HCEC 1CT (cell line): ENCODE measurements at places on chromosomes 11 and 22.

- no peak for DNase-seq
Measured at GRCh38 chr22:19046287-19046686, 75.9 kb downstream of the DGCR2 start.

- DNase-seq = no peak
Measured at GRCh38 chr11:121482231-121483129, 29.7 kb upstream of the SORL1-AS1 start.

- peak; percentile 71 for DNase-seq
Measured at GRCh38 chr11:92384358-92384757, 159.7 kb downstream of the FAT3 start.

DNA sequence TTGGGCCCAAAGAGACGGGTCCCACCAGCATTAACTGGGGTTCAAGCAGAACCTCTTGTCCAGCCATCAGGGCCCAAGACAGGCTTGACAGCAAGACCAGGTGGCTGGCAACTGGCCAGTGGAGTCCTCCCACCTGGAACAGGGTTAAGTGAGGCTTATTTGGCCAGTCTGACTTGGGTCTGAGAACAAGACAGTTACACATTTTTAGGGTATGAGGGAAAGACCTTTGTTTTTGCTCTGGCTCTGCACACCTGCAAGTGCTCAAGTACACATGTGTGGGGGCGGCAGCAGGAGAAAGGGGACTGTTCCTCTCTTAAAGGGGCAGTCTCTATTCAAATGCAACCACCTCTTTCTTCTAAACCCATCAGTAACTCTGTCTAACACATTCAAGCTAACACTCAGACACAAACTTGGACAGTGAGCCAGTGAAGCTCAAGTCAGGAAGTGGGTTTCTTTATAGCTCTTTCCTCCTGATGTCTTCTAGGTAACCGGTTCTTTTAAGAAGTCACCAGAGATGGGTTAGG lies 116.2 kb downstream of the ETS1 start:
- no peak for DNase-seq

DNA sequence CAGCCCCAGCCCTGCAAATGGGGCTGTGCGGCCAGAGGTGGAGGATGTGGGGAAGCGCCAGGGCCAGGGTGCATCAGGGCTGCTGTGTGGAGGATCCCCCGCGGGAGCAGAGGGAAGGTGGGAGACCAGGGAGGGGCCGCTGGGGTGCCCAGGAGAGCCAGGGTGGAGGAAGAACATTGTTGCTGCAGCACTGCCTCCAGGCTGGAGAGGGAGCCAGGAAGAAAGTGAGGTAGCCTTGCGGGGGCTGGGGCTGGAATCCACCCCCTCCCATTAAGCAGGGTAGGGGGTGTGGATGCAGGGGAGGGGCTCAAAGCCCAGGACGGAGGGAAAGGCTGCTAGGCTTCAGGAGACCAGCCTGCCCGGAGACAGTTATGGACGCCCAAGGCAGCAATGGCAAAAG lies 15.0 kb downstream of the CABP7 start:
- no peak for DNase-seq

- DNase-seq = peak; percentile 45
Measured at GRCh38 chr22:40525250-40525884, 111.2 kb downstream of the MRTFA start.

DNA sequence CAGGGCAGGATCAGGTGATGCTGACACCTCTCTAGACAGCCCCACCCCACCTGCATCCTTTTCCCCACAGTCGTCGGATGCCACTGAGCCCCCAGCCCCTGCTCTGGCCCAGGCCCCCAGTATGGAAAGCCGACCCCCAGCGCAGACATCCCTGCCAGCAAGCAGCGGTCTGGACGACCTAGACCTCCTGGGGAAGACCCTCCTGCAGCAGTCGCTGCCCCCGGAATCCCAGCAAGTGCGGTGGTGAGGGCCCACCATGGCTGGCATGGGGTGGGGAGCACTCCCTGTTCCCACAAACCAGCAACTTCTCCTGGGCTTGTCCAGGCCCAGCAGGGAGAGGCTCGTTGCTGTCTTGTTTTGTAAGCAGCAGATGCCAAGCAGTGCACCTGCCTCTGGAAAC lies 9.5 kb upstream of the SH3BP1 start:
- no peak for DNase-seq

- DNase-seq = no peak
Measured at GRCh38 chr22:42400811-42401534, 31.2 kb downstream of the NFAM1 start.

- peak; percentile 4 for DNase-seq
Measured at GRCh38 chr11:100593291-100593690, 93.8 kb upstream of the ARHGAP42 start.

GRCh38 chr11:47185305-47186075 lies 744 bp downstream of the PACSIN3 start:
- DNase-seq = peak; percentile 40

DNA sequence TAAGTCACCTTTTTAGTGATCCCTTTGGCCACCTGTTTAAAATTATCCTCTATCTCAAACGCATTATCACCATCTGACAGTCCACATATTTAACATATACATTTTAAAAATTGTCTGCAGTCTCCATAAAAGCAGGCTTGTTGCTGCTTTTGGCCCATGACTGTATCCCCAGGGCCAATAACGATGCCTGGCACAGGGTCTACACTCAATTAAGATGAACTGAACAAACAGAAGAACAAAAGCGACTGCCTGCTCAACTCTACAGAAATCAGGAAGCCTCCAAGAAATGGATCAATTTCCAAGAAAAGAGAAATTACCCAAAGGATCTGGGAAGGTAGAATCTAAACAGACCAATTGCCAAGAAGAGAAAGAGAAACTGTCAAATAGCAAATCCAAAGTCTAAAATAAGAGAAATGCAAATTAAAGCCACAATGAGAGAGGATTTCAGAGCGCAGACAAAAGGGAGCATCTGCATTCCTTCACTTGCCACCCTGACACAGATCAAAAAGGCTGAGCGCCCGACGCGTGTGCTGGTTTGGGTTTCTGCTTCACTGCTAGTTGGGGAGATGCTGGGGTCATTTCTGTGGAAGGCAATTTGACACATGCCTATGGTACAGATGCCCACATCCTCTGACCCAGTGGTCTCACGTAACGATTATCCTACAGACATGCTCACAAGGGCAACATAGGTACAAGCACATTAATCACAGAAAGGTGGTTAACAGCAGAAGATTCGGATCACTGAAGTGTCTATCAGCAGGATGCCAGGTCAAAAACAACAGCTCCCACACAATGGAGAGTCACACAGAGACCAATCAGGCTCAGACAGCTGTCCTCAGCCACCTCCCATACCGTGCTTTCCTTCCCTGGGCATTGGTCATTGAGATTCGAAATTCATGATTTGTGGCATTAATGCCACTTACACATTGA lies 55.9 kb downstream of the SHISAL1 start:
- no peak for DNase-seq

- no peak for DNase-seq
Measured at GRCh38 chr11:110912437-110912836, 200.2 kb upstream of the ARHGAP20 start.

- no peak for DNase-seq
Measured at GRCh38 chr11:27440090-27440489, 32.5 kb downstream of the LGR4 start.

GRCh38 chr11:18264035-18264434 lies 2.0 kb upstream of the SAA1 start:
- no peak for DNase-seq

DNA sequence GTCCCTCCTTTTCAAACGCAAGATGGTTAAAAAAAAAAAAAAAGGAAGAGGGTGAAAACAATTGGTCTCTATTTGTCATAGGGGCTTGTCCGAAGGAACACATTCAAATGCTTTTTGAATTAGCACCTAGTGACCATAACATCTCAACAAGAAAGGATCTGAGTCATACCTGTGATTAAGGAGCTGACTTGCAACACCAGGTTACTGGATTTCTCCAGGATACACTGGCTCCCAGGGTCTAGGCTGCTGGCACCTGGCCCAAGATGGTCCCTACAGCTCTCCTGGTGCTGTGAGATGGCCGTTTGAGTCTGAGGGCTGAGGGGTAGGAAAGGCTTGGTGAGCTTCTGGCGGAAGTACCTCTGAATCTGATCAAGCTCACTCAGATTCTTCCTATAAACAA lies 28.4 kb upstream of the UCP3 start:
- peak; percentile 52 for DNase-seq

DNA sequence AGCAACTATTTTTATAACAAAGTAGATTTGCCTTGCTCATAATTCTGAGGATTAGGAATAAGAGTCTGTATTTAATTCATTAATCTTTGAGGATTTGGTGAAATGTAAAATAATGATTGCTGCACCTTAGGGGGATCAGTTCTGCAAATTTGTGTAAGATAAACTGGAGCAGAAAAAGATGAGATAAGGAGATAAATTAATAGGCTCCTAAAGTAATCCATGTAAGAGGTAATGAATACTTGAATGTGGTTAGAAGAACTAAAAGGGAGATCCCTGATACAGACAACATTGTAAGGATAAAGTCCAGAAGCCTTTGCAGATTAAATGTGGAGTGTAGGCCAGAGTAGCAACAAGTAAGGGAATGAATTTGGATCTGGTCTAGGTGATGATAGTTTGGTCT lies 45.6 kb downstream of the PDHX start:
- no peak for DNase-seq

GRCh38 chr11:8354622-8355415 lies 91.1 kb upstream of the LMO1 start:
- no peak for DNase-seq

DNA sequence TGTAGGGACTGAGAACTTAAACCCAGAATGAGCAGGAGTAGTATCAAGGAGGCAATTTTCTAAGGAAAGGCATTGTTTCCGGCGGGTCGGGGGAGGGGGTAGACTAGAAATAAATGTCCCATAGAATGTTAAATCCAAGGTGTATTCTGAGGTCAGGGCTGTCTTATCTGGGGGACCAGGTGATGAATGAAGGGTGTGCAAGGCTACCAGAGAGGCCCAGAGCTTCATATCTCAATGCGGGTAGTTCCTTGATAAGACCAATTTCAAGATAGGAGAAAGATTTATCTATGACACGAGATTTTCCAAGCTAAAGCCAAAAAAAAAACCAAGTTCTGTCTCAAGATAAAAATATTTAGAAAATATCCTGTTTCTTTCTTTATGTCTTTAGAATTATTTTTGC lies 8.3 kb upstream of the RCE1 start:
- no peak for DNase-seq

- DNase-seq = peak; percentile 3
Measured at GRCh38 chr11:122882857-122883645, 492 bp downstream of the JHY start.

GRCh38 chr11:65850217-65851082 lies 7.5 kb downstream of the CFL1 start:
- peak; percentile 30 for DNase-seq

DNA sequence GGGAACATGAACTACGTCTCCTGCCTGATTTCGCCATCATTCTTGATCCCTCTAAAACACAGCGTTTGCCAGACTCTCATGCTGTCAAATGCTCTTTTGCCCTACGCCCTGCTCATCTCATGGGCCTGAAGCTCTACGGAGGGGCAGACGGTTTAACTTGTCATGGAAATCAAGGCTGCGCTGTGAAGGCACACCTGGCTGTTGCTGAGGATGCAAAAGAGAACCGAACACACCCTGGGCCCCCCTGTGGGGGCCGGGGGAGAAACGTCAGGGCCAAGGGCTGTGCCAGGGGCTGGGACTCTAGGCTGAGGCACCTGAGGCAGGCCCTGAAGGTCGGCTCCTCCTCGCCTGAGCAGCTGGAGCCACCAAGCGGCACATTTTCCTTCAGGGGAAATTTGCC lies 957.2 kb downstream of the BRD1 start:
- no peak for DNase-seq

DNA sequence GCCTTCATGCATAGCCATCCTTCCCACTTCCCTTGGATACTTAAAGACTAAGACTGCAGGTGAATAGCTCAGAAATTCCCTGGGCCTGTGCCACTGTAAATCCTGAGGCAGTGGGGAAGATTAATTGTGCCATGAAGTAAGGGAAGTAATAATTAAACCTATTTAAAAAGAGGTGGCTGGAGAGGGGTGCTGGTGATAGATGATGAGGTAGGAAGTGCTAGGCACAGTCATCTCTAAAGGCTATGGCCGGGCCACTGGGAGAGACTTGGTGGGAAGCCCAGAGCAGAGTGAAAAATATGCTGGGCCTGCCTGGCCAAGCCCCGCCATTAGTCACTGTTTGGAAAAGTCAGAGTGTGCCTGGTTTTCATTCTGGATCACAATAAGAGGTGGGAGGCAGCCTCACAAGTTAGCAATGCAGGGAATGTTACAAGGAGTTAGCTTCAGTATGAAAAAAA lies 197.2 kb upstream of the PITPNB start:
- peak; percentile 88 for DNase-seq

DNA sequence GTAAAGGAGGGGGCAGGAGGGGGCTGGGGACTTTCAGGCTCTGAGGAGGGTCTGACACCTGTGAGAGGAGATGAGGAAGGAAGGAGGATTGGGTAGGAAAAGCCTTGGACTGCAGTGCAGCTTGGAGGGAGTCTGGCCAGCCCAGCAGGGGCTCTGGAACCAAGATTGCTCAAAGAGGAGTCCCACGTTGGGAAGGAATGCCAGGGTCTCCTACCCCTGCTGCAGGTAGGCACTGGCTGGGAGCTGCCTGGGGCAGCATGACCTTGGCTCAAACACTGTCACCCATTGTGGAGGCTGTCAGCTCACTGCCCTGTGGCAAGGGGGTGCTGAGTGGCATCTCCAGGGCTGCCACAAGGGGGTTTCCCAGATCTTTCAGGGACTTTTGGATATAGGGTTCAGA lies 94.5 kb downstream of the RPS6KA4 start:
- DNase-seq = no peak

- DNase-seq = no peak
Measured at GRCh38 chr11:73155102-73155501, 13.0 kb upstream of the FCHSD2 start.

DNA sequence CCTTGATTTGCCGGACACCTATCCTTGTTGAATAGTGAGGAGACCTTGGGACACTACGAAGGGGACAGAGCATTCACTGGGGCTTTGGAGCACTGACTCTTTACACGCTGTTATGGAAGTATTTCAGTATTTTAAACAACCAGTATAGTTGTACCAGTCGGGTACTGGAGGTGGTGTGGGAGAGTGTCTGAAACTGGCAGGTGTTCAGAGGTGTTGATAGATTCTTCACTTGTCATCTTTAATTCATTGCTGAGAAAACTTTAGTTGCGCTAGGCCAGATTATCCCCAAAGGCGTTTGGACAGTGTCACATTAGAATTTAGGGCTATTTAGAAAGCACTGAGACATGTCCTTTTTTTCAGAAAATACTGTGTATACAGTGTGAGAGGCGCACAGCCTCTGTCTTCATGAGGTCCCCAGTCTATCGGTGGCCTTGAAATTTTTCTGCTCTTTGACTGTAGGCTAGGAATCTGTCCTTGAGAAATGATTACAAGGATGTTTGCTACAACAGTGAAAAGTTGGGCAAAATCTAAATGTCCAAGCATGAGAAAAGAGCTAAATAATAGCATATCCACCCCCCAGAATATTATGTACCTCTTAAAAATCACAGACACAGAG lies 69.7 kb downstream of the TEAD1 start:
- DNase-seq = no peak

DNA sequence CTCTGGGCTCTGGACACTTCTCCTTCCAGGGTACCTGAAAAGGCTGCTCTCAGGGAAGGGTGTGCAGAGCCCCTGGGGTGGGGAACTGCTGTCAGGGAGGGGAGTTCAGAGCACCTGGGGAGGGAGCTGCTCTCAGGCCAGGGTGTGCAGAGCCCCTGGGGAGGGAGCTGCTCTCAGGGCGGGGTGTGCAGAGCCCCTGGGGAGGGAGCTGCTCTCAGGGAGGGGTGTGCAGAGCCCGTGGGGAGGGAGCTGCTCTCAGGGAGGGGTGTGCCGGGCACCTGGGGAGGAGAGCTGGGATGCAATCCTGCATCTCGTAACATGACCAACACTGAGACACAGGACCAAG lies 764.2 kb downstream of the BRD1 start:
- DNase-seq = no peak
